ENCODE measurements at places on chromosomes 5 and 9. TPM values are rescaled to one million over a fixed set of nuclear protein-coding genes. Genes with fewer than 3 reads are reported as not detected.

DNA sequence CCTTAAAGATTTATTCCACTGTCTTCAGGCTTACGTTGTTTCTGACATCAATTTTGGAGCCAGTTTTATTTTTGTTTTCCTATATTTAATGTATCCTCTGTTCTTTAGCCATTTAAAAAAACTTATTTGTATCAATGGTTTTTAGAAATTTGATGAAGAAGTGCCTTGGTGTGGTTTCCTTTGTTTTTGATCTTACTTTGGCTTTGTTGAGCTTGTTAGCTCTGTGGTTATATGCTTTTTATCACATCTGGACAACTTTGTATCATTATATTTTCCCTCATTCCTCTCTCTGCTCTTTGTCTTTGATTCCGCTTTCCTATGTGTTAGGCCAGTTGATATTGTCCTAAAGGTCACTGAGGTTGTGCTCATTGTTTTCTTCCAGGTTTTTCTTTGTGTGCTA is 58.5 kb downstream of the SPIN1 start:
- H3K27me3 ChIP-seq = no peaks in the 10 kb centered on the region
- no peaks in the 10 kb centered on the region for H3K4me1 ChIP-seq
- peaks cover 32% of the 10 kb centered on the region for H3K36me3 ChIP-seq
- no peak overlapping the region for H3K4me3 ChIP-seq
- H3K27ac ChIP-seq = no peak overlapping the region

SLC6A3 gene
- total RNA-seq = 0.12 TPM

DNA sequence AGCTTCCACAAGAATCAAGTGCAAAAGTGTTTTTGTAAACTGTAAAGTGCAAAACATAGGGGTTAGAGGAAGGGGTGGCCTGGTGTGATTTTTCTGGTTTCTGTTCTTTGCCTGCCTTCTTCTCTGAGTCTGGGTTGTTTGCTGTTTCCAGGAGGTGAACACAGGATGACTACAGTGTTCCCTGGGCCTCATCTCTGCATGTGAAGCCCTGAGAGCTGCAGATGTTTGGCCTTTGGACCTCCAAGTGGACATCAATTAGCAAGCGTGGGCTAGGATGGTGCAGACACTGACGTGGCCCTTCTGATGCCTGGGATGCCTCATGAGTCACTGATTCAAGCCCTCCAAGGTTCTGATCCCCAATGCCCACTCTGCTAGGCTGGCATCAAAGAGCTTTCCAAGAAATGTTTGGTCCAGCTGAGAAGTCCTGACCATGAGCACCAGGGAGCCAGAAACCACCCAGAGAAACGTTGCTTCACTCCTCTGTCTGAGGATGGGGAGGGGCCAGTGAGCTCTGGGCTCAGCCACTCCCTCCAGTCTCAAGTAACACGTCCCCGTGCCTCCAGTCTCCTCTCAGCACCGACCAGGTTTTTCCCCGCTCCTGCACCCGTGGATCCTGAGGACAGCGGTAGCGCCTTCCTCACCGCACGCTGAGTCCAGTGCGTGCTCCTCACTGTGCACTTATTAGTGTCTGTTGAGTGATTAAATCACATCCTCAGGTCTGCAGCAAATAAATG is 7.6 kb downstream of the IL9 start:
- no peaks in the 10 kb centered on the region for H3K36me3 ChIP-seq
- H3K4me3 ChIP-seq = no peak overlapping the region
- no peak overlapping the region for H3K27ac ChIP-seq
- peaks cover 14% of the 10 kb centered on the region for H3K27me3 ChIP-seq
- DNase-seq = no peak

PCDHAC2 gene
- 5.8 TPM for total RNA-seq

- DNase-seq = no peak
- no peak overlapping the region for H3K27ac ChIP-seq
- H3K4me1 ChIP-seq = peaks cover 1% of the 10 kb centered on the region
- no peak overlapping the region for H3K4me3 ChIP-seq
- H3K27me3 ChIP-seq = no peaks in the 10 kb centered on the region
Observed at GRCh38 chr5:134592141-134592746, 40.4 kb downstream of the SAR1B start.

GRCh38 chr5:148972974-148973374 is 89.9 kb downstream of the SH3TC2 start:
- H3K4me1 ChIP-seq = peaks cover 23% of the 10 kb centered on the region
- H3K27me3 ChIP-seq = no peaks in the 10 kb centered on the region
- H3K36me3 ChIP-seq = no peaks in the 10 kb centered on the region
- H3K27ac ChIP-seq = peak overlapping the region; percentile 69

DNA sequence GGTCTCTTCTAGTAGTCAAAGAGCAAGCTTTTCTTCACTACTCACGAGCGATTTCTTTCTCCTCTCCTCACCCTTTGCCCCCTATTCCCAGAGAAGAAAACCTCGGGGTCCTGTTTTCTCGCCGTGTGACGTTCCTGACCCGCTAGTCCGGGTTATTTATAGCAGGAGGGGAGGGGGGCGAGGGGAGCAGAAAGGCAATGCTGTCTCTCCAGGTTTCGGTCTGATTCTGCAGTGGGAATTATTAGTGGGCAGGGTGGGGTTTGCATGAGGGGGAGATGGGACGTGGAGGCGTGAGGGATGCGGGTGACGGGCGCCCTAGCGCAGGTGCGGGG is 847 bp upstream of the GABRB2 start:
- H3K27me3 ChIP-seq = peaks cover 53% of the 10 kb centered on the region
- peak overlapping the region; percentile 52 for H3K4me3 ChIP-seq
- H3K4me1 ChIP-seq = peaks cover 12% of the 10 kb centered on the region
- H3K27ac ChIP-seq = no peak overlapping the region

- H3K4me3 ChIP-seq = peak overlapping the region; percentile 89
- peak; percentile 83 for DNase-seq
- peaks cover 21% of the 10 kb centered on the region for H3K4me1 ChIP-seq
- peaks cover 12% of the 10 kb centered on the region for H3K36me3 ChIP-seq
- H3K27me3 ChIP-seq = no peaks in the 10 kb centered on the region
Observed at GRCh38 chr5:138336952-138337684, 948 bp upstream of the FAM53C start.

MUSK gene
- total RNA-seq = 3.2 TPM

DNA sequence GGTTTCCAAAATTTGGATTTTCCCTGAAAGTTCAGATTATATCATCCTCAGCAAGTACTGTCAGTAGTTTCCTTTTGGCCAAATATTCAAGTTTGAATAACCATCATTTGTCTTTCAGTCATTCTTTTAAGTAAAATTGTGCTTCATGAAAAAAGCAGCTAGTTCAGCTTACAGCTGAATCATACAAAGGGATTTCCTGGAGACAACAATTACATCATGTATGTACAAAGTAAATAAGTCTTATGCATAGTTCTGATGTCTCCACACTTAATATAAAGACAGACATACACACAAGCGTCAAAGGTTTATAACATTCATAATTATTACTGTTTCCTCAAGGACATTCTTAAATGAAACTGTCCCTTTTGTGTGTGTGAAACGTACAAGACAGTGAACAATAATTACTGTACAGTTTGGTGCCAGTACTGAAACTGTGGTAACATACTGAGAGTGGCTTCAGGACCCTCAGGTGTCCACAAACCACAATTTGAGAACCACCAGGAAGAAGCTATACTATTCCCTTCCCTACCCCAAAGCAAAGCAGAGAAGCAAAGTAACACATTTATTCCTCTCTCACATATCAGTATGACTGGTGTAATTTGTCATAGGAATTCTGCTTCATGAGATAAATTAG is 746.6 kb downstream of the TAF11L14 start:
- no peak overlapping the region for H3K4me3 ChIP-seq
- H3K36me3 ChIP-seq = no peaks in the 10 kb centered on the region
- no peaks in the 10 kb centered on the region for H3K27me3 ChIP-seq
- DNase-seq = no peak
- H3K4me1 ChIP-seq = no peaks in the 10 kb centered on the region
- no peak overlapping the region for H3K27ac ChIP-seq
